GM23338 (cell line): ENCODE measurements at places on chromosomes 12 and 14.

- DNase-seq = peak; percentile 12
Measured at GRCh38 chr14:57493467-57494181, at the start of gene CCDC198. TSS of gene CCDC198 (minus strand) at chr14:57493857. CDS start at chr14:57493715, 142 bp downstream.

- DNase-seq = no peak
Measured at GRCh38 chr14:50756300-50756699, 74.7 kb downstream of the NIN start.

DNA sequence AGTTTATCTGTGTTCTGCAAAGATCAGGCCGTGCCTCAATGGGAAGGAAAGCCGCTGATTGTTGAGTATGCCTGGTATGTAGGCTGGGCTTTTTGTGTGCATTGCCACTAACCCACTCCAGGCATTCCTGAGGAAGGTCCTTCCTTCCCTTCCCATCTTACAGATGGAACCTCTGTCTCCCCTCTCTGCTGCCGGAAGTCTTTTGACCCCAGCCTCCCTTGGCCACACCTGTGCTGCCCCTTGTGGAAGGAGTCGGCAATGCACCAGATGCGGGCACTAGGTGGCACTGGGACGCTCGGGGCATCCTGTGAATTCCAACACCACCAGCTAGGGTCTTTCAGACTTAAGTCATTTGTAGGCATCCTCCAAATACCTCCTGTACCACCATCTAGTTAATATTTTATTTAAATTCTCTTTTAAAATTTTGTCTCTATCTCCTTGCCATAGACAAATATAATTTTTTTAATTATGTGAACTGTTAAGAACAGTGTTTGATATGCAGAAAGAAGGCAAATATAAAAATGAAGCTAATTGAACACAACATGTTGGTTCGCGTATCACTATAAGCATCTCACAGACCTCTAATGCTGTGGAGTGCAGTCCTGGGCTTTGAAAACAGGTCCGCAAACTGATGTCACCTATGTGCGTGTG is 99.6 kb downstream of the RIN3 start:
- peak; percentile 89 for DNase-seq

- DNase-seq = no peak
Measured at GRCh38 chr14:38646391-38646790, 390.5 kb upstream of the CLEC14A start.

DNA sequence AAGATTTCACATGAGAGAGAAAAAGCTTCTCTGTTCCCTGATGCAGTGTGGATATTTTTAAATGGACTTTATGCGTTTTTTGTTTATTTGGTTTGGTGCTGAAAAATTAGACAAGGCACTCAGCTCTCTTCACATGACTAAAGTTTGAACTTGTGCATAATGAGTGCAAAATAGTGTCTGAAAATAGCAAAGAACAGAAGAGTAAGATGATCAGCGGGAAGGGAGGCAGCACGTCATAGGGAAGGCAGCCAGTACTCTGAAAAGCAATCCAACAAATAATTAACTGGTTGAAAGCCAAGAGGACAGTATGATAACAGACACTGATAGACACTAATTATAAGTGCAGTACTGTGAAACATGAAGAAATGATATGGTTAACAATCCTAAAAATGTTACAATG is 46.6 kb upstream of the CDKN3 start:
- no peak for DNase-seq

DNA sequence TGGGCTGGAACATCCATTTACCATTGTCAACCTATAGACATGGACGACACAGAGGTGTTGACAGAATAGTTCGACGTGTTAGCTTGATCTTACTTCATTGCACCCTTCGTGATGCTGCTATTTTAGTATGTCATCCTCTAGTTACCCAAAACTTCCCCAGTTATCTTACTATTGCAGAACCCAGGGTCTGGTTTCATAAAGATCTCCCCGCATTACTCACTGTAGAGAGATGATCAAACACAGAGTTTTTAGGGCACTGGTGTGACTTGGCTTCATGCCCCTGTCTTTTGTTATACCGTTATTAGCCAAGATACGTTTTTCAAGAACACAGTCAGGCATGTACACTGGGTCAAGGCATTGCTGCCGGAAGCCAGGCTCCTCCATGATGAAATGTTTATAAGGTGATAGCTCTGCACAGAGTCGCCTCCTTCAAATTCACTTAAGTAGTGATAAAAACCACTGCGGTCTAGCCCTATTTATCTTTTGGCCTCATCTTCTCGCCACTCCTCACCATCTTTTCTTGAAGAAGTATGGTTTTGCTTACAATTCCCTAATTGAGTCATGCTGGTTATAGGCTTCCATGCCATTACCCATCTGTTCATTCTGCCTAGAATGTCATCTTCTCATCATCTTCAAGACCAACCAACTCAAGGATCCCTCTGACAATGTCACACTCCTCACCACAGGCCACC is 1127.9 kb downstream of the VRK1 start:
- no peak for DNase-seq

DNA sequence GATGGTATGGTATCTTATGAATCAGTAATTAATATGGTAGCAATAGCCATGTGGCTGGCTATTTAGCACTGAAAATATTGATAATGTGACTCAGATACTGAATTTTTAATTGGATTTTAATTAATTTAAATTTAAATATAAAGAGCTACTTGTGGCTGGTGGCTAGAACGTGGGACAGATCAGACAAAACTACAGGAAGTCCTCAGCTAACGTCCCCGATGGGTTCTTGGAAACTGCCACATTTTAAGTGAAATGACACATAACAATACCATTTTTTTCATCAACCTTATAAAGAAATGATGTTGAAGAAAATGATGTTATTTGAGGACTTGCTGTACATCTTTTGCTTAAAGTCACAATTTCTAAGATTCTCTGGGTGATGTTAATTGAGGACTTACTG is 138.1 kb upstream of the FLRT2 start:
- no peak for DNase-seq

DNA sequence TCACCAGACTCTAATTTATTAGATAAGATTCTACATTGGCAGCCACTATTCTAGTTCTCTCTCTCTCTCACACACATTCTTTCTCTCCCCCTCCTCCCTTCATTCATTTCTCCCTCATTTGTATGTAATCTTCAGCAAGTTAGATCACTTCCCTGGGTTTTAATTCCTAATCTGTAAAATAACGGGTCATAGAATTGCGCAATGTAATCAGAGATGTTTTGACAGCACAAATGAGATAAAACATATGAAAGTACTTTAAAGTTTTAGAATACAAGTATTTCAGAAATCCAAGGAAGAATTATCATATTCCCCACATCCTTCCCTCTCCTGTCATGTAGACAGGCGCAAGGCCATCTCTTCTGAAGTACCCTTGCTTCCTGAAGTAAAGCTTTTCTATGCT is 21.7 kb downstream of the STYK1 start:
- DNase-seq = no peak

DNA sequence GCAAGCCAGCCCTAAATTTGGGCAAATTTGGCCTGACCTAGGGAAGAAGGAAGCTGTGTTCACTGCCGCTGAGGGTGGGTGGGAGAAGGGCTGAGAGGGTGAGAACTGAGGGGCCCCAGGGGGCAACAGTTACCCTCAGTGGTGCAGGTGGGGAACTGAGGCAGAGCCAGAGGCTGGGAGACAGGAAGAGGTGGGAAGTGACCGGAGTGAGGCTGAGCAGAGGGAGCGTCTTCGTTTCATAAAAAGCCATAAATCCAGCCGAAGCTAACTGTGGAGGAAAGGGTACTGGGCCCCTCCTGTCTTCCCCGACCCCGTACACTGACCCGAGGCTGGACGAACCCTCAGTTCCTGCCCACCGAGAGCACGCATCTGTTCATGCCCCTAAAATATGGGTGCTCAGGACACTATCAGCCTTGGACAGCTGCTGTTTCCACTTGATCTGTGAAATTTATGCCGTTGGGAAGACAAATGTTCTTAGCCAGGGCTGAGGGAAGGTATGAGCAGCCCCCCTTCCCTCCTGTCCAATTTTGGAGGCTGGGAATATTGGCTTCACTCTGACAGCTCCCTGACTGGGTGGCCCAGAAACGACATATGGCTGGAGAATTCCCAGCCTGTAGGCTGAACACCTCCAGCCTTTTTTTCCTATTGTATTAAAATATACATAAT is 116.5 kb downstream of the KIF26A start:
- no peak for DNase-seq

DNA sequence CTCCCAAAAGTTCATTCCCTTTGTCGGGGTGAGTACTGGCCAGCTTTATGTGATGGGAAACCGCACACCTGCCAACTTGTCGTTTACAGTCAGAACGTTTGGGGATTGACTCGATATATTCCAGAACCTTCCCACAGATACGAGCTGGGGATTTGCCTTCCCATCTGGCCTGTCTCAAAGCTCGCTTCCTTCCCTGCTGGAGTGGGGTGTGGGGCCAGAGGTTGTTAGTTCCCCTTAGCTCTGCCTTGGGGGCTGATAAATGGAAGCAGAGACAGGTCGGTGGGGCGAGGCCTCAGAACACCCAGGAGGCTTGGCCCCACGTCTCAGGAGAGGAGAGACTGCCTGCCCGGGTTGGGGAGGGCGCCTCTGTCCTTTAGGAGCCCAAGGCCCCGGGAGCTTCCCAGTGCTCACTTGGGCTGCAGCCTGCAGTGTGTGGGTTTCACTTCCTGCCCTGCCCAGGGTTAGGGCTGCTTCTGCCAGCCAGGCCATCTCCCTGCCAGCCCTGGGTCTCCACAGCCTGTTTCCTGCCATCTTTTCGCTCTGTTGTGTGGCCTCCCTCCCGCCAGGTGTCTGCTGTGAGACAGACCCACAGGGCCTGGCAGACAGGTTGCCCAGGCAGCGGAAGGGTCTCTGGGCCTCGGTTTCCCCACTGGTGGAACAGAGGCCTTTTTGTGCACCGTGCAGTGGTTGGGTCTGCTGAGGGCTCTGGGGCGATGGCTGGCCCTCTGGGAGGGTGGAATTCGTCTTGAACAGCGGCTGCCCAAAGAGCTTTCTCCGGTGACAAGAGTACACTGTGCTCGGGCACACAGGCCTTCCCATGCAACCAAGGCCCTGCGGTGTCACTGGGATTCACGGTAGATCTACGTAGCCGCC is 8.1 kb upstream of the TEX22 start:
- no peak for DNase-seq

DNA sequence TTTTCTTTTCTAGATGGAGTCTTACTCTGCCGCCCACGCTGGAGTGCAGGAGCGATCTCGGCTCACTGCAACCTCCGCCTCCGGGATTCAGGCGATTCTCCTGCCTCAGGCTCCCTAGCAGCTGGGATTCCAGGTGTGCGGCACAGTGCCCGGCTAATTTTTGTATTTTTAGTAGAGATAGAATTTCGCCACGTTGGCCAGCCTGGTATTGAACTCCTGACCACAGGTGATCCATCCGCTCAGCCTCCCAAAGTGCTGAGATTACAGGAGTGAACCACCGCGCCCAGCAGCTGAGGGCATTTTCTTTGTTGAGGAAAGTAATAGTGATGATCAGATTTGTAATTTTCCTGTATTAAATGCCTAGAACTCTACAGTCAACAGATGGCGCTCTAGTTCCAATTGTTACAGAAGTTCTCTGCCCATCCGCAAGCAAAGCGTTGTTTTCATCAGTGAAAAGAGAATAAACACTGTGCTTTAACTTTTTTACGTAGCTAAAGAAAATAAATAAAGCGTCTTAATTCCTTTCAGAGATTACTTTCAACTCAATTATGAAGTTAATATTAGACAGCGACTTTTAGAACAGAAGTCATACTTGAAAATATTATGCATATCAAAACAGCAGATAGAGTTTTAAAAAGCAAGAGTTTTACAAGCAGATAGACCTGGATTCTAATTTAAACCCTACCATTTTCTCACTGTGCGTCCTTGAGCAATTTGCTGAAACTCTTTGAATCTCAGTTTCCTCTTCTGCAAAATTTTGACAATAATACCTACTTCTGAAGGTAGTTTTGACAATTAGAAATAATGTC is 335.1 kb downstream of the DUSP6 start:
- DNase-seq = peak; percentile 88

- DNase-seq = no peak
Measured at GRCh38 chr14:30507209-30507608, 51.7 kb upstream of the G2E3 start.
